ENCODE measurements at places on chromosomes 16 and 17.

GRCh38 chr16:70687102-70687511, 1.3 kb upstream of the MTSS2 start:
- DNase-seq = no peak

GRCh38 chr17:83076938-83077337, 2.5 kb upstream of the METRNL start:
- no peak for DNase-seq

GRCh38 chr17:47172696-47173565, 16.2 kb downstream of the CDC27 start:
- DNase-seq = no peak

GRCh38 chr16:80369138-80369958, 171.4 kb upstream of the DYNLRB2 start:
- DNase-seq = no peak

DNA sequence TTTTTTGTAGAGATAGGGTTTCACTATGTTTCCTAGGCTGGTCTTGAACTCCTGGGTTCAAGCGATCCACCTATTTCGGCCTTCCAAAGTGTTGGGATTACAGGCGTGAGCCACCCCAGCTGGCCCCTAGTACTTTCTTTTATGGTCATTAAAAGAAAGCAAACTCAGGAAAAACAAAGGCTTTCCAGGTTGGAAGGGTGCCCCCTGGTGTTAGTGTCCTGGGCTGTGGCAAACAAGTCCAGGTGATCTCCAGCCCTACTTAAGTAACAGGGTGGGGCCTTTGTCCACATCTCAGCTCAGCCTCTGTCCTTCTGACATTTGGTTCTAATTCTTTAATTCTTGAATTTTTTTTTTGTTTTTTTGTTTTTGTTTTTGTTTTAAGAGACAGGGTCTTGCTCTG, 6.9 kb downstream of the IGFBP4 start:
- peak; percentile 19 for DNase-seq

Measured in activated CD8-positive, alpha-beta memory T cell treated with anti-CD3 and anti-CD28 coated beads for 1 hour (primary cell).